ENCODE measurements at places on chromosomes 13 and 19.

DNA sequence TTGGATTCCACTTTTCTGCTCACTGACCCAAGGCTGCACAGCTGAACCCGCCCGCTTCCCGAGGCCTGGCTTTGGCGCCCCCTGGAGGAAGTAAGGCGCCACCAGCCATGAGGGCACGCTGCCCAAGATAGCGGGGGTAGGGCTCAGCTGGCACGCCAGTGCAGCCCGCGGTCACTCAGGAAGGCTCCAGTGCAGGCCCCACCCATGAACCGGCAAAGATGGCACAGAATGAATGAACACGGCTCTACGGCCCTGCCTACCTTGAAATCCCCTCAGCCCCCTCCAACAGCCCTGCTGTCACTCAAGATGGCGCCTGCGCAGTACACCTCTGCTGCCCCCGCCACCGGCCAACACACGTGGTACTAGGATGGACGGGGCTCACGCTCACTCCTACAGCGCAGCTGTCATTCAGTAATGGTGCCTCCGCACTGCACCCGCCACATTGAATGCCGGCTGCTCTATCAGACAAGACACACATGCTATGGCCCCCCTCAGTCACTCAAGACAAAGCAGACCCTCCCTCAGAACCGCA is 3.0 kb downstream of the PEG3 start:
- no peak for DNase-seq

- DNase-seq = no peak
Measured at GRCh38 chr19:11187441-11187840, 9.9 kb downstream of the KANK2 start.

GRCh38 chr19:41434450-41434849 is 5.3 kb downstream of the DMAC2 start:
- DNase-seq = no peak

DNA sequence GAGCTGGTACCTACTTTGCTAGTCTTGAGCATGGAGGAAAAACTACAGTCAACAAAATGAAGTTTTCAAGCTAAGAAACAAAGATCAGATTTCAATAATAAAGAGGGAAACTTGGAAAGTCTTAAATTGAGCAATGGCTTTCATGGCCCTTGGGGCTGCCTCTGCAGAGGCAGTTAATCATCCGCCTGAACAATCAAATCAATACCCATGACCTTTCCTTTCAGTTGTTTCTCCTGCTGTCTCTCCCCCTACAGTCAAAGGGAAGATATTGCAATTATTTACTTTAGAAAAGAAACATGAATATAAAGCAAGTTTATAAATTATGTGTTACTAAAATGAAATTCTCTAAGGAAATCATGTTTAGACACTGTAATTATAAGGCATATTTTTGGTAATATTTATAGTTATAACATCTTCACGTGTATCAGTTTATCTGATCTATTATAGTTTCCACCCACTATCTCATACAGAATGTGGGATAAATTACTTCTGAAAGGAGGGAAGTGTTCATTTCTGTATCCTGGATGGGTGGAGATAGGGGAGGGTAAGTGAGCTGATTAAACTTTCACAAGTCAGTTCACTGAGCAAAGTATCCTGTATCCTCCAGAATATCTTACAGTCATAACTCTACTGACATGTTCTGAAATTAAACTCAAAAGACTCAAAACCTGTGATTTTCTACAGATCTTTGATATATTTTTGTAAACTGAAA is 72.4 kb upstream of the TSC22D1 start:
- DNase-seq = no peak
